ENCODE measurements at places on chromosomes 12 and 14. TPM values are rescaled to one million over a fixed set of nuclear protein-coding genes. Genes with fewer than 3 reads are reported as not detected.

Gene TMEM19
- polyA plus RNA-seq, result 43.3 TPM

Gene RFX4
- 0.36 TPM for polyA plus RNA-seq

Gene TMEM253
- 1.0 TPM for polyA plus RNA-seq

Gene KRT86
- 0.25 TPM for polyA plus RNA-seq

Gene METTL17
- 132 TPM for polyA plus RNA-seq

Gene SLC25A21
- polyA plus RNA-seq, result 2.3 TPM

Gene AMN
- 17.4 TPM for polyA plus RNA-seq

Gene C14orf39
- polyA plus RNA-seq, result 0.30 TPM

Gene IL31
- polyA plus RNA-seq, result not detected

Gene IL23A
- 0.72 TPM for polyA plus RNA-seq

Data from left renal cortex interstitium (tissue), 4 donors.